Activated CD4-positive, alpha-beta T cell treated with anti-CD3 and anti-CD28 coated beads for 36 hours (primary cell): ENCODE measurements at places on chromosomes 7 and 10.
A peak's percentile ranks its signal among the peaks of the same experiment; 100 is the strongest.

DNA sequence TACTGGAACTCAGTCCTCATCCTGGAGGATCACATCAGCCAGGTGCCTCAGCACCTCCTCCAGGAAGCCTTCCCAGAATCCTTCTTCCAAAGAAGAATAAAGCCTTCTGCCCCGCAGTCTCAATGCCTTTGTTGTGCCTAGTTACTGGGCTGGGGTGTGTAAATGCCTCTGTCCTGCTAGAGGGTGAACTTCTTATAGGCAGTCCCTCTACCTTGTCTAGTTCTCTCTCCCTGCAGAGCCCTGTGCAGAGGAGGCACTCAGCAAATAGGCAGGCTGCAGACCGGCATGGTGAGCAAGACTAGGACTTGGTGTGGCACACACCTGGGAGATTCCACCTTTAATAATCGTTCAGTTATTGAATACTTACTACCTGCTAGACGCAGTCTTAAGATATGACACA is 104.7 kb upstream of the PCBD1 start:
- no peak for DNase-seq

GRCh38 chr10:33331379-33331694 is 3.1 kb downstream of the NRP1 start:
- no peak for DNase-seq

GRCh38 chr10:359762-360161 is 224.5 kb downstream of the ZMYND11 start:
- no peak for DNase-seq

DNA sequence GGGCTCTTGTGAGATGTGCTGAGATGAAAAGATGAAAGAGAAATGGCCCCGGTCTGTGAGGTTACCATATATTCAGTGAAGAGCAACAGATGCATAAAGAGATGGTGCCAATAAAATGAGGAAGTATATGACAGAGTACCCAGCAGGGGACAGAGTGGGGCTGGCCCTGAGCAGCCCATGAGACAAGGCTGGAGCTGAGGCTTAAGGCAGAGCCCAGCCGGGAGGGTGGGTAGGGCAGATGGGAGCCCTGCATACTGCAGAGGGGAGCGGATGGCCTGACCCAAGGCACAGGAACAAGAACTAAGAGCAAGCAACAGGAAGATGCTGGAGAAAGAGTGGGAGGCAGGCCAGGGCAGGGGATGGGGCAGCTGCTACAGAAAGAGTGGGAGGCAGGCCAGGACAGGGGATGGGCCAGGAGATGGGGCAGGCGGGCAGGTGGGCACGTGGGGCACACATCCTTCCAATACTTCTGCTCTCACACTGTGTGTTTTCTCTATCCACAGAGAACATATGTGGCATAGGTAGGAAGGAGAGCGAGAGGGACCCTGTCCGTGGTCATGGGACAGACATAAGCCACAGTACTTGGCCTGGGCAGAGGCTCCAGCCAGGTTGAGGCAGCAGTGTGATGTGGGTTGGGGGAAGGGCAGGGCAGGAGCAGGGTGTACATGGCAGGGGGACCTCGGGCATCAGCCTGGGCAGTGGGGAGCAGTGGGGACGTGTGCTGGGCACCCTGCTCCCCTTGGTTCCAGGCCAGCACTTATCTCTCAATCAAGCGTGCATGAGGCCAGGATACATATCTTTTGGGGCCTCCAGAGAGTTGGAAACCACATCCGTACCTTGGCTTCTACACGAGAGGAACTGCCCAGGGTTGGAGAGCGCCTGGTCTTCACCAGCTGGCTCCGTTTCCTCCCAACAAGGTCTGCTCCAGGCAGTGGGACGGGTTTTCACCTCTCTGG is 91.6 kb upstream of the IKZF1 start:
- DNase-seq, result peak; percentile 47

DNA sequence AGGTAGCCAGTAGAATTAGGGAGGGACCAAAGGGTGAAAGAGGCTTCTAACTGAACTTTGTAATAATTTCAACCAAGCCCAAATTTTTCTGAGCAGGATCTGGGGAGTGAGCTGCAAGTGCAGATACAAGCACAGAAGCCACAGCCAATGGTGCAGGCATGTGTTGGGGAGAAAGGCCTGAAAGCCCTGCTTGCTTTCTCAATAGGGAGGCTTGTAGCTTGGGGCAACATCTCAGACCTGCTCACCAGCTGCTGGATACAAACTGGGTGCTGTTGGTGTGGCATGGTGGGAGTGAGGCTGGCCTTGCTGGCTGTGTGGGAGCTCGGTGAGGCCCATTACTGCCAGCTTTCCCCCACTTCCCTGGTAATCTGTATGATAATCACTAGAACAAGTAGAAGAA is 688.5 kb upstream of the SEMA3D start:
- no peak for DNase-seq

- peak; percentile 96 for DNase-seq
Observed at GRCh38 chr7:44978511-44979366, at the start of gene MYO1G. TSS of gene MYO1G (minus strand) at chr7:44979015. CDS start at chr7:44978961, 54 bp downstream.

DNA sequence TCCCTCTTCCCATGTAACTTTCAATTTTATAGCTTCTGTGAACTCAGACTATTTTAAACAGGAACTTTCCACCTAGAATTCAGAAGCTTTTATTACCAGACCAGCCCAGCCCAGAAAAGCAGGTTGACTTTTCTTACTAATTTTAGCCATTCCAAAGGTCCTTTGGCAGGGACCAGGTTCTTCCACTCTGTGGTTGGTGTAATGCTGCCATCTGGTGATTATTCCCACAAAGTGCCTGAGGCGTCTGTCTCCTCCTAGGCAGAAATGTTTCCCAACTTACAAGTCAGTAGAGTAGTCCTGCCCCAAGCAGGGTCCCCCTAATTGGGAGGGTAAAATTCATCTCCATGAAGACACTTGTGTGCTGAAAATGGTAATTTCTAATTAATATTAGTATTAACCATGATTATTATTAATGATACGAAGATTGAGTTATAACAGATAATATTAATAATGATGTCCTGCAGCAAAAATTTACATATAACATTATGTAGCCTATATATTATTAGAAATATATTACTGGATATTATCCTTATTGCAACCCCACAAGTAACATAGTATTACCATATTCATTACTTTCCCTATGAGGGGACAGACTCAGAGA is 53.0 kb upstream of the PPP1R17 start:
- DNase-seq, result peak; percentile 12

DNA sequence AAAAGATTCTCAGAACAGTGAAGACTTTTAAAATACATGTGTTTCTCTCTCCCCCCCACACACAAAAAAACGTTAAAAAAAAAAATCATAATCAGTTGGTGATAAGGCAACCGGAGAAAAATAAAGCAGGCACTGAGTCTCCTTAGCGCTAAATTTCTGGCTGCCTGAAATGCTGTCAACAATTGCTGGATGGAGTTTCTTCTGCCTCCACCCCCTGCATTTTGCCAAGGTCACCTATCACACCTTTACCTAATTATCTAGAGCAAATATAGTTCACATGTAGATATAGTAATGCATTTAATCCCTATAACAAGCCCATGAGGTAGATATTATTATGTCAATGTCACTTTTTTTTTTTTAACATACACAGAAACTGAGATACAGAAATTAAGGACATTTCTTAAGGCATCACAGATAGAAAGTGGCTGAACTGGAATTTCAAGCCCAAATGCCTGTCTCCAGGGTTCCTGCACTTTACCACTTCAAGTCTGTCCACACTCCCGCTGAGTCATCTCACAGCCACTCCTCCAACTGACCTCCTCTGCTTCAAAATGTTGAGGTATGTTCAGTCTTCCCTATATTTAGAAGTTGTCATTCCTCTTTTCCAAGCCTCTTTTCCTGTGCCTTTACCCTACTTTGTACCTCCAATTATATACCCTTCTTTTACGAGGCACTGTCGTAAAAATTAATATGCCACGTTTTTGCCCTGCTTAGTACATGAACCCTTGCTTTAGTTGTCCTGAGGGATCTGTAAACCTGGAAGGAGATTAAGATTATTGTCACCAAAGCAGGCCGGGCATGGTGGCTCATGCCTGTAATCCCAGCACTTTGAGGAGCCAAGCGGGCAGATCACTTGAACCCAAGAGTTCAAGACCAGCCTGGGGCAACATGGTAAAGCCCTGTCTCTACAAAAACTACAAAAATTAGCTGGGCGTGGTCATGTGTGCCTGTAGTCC is 72.8 kb upstream of the MPP7 start:
- no peak for DNase-seq

DNA sequence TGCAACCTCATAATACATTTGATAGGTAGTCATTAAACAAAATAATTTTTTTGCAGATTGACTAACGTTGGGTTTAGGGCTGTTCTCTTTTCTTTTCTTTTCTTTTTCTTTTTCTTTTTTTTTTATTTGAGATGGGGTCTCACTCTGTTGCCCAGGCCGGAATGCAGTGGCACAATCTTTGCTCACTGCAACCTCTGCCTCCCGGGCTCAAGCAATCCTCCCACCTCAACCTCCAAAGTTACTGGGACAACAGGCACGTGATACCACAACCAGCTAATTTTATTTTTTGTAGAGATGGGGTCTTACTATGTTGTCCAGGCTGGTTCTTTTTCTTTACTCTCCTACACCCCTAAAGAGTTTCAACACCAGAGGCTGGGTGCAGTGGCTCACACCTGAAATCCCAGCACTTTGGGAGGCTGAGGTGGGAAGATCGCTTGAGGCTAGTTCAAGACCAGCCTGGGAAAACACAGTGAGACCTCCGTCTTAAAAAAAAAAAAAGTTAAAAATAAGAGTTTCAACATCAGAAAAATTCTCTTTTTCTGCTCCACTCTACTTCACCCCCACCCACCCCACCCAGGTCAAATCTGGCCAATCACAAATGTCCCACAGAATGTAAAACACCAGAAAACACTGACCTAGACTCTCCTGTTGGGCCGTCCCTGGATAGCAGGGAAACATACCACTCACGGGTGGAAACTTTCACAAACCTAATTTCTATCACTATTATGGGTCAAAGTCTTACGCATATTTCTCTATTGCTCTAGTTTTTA is 3.0 kb downstream of the HIP1 start:
- DNase-seq, result no peak

GRCh38 chr7:27201580-27202017 is 1.7 kb upstream of the HOXA13 start:
- DNase-seq, result no peak

DNA sequence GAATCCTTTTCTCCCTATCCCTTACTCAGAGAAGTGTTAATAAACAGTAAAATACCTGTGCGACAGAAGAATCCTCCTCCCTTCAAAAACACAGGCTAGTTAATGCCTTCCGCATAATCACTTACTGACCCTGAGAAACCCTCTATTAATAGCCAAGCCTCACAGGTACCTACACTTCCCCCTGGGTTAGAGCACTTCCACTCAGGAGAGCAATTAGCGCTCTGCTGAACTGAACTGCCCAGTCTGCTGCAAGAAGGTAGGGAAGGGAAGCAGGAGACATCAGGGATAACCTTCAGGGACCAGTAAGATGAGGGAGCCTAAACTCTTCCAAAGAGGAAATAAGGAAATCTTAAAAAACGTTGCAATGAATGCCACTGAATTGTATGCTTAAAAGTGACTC is 39.6 kb downstream of the KIAA1549 start:
- no peak for DNase-seq

GRCh38 chr10:109114579-109114978 is 808.7 kb downstream of the XPNPEP1 start:
- no peak for DNase-seq

DNA sequence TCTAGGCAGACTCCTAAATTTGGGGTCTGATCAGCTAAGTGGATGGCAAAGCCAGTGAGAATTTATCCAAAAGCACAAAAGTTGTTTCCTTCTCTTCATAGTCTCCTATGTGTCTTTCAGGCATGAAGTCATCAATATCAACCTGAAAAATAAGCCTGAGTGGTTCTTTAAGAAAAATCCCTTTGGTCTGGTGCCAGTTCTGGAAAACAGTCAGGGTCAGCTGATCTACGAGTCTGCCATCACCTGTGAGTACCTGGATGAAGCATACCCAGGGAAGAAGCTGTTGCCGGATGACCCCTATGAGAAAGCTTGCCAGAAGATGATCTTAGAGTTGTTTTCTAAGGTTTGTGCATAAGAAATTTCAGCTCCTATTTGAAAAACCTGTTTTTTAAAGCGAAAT is 4.8 kb downstream of the GSTO1 start:
- DNase-seq, result no peak

GRCh38 chr7:69429911-69430383 is 168.3 kb upstream of the AUTS2 start:
- DNase-seq, result no peak

DNA sequence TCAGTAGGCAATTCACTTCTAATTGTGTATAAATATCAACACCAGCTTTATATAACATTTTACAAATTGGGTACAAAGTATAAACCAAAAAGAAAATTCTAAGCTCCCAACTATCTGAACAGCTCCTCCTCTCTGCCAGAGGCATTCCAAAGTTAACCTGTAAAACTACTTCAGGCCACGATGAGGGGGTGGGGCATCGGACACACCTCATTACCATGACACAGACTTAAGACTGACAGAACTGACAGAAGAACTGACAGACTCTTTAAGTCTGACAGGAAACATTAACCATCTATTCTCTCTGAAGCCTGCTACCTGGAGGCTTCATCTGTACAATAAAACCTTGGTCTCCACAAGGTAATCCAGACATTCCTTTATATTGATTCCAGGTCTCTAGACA is 12.3 kb downstream of the ESYT2 start:
- DNase-seq, result peak; percentile 47

DNA sequence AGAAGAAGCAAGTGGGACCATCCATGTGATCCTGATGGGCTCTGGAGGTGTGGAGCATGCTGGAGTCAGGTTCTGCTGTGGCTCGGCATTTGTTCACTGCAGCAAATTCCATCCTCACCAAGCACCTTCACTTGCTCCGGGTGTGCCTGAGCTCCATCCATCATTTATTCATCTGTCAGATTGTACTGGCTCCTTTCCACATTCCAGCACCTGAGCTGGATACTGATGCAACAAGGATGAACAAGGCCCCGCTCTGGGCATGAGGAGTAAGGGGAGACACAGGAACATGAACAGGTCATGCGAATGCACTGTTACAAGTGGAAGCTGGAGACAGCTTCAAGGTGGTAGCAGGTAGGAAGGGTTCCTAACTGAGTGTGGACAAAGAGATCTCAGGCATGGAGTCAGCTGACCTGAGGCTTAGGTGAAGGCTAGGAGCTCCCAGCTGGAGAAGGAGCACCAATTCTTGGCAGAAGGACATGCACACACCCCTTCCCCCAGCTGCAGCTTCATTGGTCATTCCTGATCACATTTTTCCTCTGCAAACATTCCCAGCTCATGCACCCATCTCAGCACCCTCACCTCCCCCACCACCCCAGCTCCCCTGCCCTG is 133.7 kb upstream of the ZMIZ1 start:
- DNase-seq, result no peak

GRCh38 chr10:114823077-114823463 is 1.5 kb downstream of the FHIP2A start:
- no peak for DNase-seq

GRCh38 chr7:117706210-117706609 is 167.0 kb downstream of the CTTNBP2 start:
- no peak for DNase-seq

GRCh38 chr7:100680576-100681271 is 7.2 kb downstream of the GNB2 start:
- DNase-seq, result no peak
